NCI-H524 (cell line): ENCODE measurements at places on chromosomes 7 and 10.

- no peak for DNase-seq
Measured at GRCh38 chr10:21015851-21016250, 118.7 kb upstream of the NEBL start.

- no peak for DNase-seq
Measured at GRCh38 chr7:28347475-28348318, 64.6 kb upstream of the CREB5 start.

- DNase-seq: peak; percentile 40
Measured at GRCh38 chr10:52308251-52309031, 5.6 kb upstream of the DKK1 start.

DNA sequence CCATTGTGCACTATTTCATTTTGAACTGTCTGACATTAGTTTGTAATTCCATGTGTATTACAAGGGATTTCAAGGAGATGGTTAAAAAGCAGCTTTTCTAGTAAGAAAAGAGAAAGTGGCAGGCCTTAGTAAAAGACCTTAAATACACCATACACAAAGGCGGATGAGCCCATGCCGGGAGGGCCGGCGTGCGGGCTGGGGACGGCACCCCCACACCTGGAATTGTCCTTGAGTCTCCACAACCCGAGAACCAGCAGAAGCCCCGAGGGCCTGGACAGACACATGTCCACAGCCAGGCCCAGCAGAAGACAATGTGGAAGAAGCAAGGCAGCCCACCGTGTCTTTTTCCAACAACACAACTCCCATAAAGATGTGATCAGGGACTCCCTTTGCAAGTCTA lies 123.7 kb upstream of the TCERG1L start:
- no peak for DNase-seq

- no peak for DNase-seq
Measured at GRCh38 chr10:6272126-6272525, 69.4 kb downstream of the PFKFB3 start.

GRCh38 chr7:16412274-16413254 lies 8.8 kb downstream of the CRPPA start:
- DNase-seq: peak; percentile 29

DNA sequence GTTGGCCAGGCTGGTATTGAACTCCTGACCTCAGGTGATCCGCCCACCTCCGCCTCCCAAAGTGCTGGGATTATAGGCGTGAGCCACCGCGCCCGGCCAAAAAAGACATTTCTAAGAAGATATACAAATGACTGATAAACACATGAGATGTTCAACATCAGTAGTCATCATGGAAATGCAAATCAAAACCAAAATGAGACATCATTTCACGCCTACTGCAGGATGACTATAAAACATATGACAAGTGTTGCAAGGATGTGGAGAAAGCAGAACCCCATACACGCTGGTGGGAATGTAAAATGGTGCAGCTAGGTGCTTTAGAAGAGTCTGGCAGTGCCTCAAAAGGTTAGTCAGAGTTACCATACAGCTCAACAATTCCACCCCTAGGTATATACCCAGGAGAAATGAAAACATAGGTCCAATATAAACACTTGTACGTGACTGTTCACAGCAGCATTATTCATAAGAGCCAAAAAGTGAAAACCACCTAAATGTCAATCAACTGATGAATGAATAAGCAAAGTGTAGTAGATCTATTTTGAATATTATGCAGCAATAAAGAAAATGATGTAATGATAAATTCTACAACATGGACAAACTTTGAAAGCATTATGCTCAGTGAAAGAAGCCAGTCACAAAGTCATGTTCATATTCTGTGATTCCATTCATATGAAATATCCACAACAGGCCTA lies 24.5 kb downstream of the TMEM209 start:
- DNase-seq: no peak

DNA sequence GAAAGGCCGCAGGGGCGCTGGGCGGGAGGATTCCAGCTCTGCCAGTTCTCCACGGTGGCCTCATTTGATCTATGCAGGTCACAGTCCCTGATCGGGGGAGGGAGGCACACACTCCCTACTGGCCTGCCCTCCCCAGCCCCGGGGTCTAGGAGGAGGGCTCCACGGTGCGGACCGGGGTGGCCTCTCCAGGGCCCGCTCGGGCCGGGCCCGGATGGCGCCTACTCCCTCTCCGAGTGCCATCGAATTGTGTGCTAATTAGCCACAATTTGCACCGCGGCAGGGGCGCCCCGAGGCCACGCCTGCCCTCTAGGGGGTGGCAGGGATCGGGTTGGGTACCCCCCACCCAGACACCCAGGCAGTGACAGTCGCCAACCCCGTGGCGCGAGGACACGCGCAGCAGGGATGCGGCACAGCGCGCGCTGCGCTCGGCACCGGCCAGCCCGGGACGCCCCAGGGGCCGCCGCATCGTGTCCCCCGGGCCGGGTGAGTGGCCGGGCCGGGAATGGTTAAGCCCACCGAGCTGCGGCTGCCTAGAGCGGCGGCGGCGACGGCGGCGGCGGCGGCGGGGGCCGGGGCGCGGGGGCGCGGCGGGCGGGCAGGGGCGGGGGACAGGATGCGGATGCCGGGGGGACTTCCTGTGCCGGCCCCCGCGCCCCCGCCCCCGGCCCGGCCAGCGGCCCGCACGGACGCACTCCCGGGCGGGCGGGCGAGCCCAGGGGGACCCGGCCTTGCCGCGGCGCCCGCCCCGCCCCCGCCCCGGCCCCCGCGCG lies at the start of gene ZNF853:
ZNF853 (plus strand) TSS at position 658 of the 770 bp plus-strand sequence. CDS start 565 bp downstream, outside the sequence.
- peak; percentile 31 for DNase-seq

- no peak for DNase-seq
Measured at GRCh38 chr7:156473476-156474240, 166.9 kb upstream of the RNF32 start.

GRCh38 chr7:127396184-127396583 lies 3.7 kb upstream of the ZNF800 start:
- DNase-seq: no peak

DNA sequence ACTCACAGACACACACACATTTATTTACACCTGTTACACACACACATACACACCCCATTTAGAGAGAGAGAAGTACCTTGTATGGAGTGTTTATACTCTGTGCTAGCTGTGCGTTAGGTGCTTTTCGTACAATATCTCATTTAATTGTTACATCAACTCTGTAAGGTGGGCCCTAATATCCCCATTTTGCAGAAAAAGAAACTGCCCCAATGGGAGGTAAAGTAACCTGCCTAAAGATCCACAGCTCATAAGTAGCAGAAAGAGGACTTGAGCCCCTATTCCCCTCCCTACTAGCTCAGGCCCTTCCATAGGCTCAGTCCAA lies 23.8 kb upstream of the RBM20 start:
- no peak for DNase-seq

DNA sequence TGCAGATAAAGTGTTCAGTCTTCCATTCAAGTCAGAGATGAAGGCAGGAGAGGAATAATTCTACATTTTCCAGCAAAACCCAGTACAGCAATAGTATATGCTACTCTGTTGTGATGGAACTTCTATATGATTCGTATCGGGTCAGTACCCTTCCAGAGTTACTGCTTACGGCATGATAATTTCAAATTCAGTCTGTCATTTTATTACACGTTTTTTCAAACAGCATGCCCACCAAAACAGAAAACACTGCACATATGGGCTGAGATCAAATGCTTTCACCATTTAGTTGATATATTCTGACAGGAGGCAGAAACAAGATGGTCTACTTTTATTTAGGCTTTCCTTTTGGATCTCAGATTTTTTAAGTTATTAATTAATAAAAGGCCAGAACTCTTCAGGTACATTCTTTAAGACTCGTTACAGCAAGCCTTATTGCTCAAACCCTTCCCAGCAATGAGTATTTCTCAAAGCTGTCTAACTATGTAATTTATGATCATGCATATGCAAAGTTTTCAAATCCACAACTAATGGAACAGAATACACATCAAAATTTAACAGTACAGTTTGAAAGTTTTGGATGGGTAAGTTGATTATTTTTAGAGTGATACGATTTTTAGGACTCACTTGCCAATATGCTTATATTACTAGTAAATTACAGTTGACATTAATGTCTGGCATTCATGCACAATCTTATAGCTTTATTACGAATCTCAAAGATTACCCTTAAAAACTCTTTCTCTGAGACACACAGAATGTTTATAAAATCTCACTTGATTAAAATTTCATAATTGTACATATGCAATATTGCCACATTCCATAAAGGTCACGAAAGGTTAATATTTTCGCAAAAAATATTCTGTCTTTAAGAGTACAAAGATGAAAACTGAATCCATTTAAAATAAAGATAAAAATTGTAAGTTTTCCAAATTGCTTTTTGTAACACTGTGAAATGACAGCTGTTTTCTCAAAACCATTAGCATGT lies 91.0 kb downstream of the ANK3 start:
- peak; percentile 8 for DNase-seq
